GM23338 (cell line): ENCODE measurements at places on chromosomes 5 and 9. TPM values are rescaled to one million over a fixed set of nuclear protein-coding genes. Genes with fewer than 3 reads are reported as not detected.

The FAM221B gene
- total RNA-seq = not detected in 2 replicates

The CD274 gene
- total RNA-seq = not detected in 2 replicates

The NRARP gene
- 39.0 and 55.1 TPM in 2 replicates for total RNA-seq

The FGF18 gene
- 0.56 TPM in 1 of 2 replicates, not detected in the other for total RNA-seq

The HMMR gene
- total RNA-seq = 54.8 and 77.9 TPM in 2 replicates

The BARHL1 gene
- total RNA-seq = not detected in 2 replicates

The PCDHB3 gene
- 15.3 and 19.4 TPM in 2 replicates for total RNA-seq

The PCDHGA8 gene
- 4.6 and 5.3 TPM in 2 replicates for total RNA-seq

GRCh38 chr5:142129446-142130066 is 21.0 kb downstream of the NDFIP1 start:
- H3K27ac ChIP-seq = no peak overlapping the region
- no peaks in the 10 kb centered on the region for H3K36me3 ChIP-seq
- no peak overlapping the region for H3K4me3 ChIP-seq
- no peaks in the 10 kb centered on the region for H3K27me3 ChIP-seq
- peaks cover 16% of the 10 kb centered on the region for H3K4me1 ChIP-seq
- no peak for DNase-seq

GRCh38 chr9:34475097-34475496 is 16.5 kb downstream of the DNAI1 start:
- no peak overlapping the region for H3K27ac ChIP-seq
- DNase-seq = no peak
- H3K4me1 ChIP-seq = no peaks in the 10 kb centered on the region
- H3K27me3 ChIP-seq = no peaks in the 10 kb centered on the region
- H3K36me3 ChIP-seq = no peaks in the 10 kb centered on the region

DNA sequence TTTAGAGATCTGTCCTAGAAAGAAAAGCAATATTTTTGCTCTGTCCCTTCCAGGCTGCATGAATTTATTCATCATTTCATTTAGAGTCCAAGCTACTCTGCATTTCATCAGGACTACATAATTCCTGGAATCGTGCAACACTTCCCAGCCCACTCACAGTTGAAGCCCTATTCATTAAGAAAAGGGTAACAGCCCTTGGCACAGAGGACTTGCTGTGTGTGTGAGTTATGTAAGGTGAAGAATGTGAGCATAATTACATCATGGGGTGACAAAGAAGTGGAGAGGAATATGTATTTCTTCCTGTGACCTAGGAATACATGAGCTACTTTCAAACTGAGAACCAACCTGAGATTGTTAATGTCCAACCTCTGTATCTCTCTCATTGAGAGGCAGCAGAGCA is 317.4 kb downstream of the ARHGEF28 start:
- no peak overlapping the region for H3K27ac ChIP-seq
- DNase-seq = no peak
- no peak overlapping the region for H3K4me3 ChIP-seq
- H3K27me3 ChIP-seq = no peaks in the 10 kb centered on the region
- no peaks in the 10 kb centered on the region for H3K36me3 ChIP-seq

DNA sequence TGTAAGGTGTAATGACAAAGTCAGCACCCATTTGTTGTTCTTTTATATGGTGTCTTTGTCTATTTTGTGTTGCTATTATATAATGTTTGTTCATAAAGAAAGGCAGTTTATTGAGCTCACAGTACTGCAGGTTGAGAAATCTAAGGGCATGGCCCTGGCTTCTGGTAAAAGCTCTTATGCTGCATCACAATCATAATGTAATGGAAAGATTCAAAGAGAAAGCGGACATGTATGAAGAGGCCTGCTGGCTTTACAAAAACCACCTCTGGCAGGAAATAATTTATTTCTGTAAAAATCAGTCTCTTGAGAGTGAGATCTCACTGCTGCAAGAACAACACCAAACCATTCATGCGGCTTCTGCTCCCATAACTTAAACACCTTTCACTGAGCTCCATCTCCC is 746.7 kb upstream of the FAM174A start:
- no peak overlapping the region for H3K4me3 ChIP-seq
- H3K27ac ChIP-seq = no peak overlapping the region
- H3K27me3 ChIP-seq = no peaks in the 10 kb centered on the region
- no peaks in the 10 kb centered on the region for H3K36me3 ChIP-seq

GRCh38 chr5:22431406-22431805 is 421.7 kb downstream of the CDH12 start:
- no peaks in the 10 kb centered on the region for H3K4me1 ChIP-seq
- H3K27me3 ChIP-seq = no peaks in the 10 kb centered on the region
- no peaks in the 10 kb centered on the region for H3K36me3 ChIP-seq
- no peak overlapping the region for H3K4me3 ChIP-seq
- no peak for DNase-seq

DNA sequence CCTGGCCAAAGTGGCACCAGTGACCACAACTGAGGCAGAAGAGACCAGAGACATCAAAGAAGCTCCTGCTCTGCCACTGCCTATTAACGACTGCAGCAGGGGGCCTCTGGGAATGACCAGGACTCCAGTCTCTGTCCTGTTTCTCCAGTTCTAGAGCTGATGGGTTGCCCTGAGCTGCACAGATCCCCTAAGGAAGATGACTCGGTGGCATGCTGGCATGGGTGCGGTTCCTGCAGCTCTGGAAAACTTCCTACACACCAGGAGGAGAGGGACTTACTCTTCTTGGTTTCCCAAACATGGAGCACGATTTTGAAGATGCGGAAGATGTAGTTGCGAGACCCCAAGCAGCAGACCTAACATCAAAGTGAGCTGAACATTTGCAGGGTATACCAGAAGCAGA is 2.7 kb downstream of the SLIT3 start:
- H3K4me1 ChIP-seq = peaks cover 11% of the 10 kb centered on the region
- DNase-seq = no peak
- no peak overlapping the region for H3K27ac ChIP-seq
- peaks cover 45% of the 10 kb centered on the region for H3K27me3 ChIP-seq
- no peaks in the 10 kb centered on the region for H3K36me3 ChIP-seq

- H3K36me3 ChIP-seq = no peaks in the 10 kb centered on the region
- peaks cover 4% of the 10 kb centered on the region; the same call in 1 of the 2 replicates for H3K4me1 ChIP-seq
- H3K27me3 ChIP-seq = no peaks in the 10 kb centered on the region
- no peak overlapping the region for H3K27ac ChIP-seq
- no peak for DNase-seq
Measured at GRCh38 chr9:136564379-136564988, 18.6 kb upstream of the NOTCH1 start.

DNA sequence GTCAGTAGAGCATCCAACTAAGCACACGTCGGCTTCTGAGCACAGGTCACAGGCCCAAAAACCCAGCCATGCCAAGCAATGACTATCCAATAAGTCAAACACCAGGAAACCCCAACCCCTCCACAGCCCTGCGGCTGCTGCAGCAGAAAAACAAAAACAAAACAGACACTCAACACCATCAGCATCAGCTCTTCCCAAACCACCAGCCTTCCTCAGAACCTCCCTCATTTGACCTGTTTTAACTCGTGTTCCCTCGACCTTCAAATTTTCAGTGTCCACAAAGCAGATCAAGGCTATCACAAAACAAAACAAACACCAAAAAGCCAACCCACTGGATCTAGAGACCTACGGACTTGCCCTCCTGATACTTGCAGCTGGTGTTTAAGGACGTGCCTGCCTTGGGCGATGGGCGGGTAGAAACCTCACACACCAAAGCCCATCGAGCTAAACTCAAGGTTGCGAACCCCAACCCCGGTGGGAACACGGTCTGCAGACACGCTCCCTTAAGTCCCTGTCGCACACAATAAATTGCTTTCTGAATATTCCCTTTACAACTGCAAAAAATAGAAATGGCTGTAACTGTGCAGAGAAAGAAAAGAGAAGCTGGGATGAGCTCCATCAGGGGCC is 247.1 kb upstream of the ANKRD55 start:
- H3K27ac ChIP-seq = no peak overlapping the region
- peak overlapping the region; percentile 81 for H3K4me3 ChIP-seq
- peaks cover 36% of the 10 kb centered on the region for H3K27me3 ChIP-seq
- peaks cover 8% of the 10 kb centered on the region for H3K4me1 ChIP-seq
- H3K36me3 ChIP-seq = no peaks in the 10 kb centered on the region
- peak; percentile 49 for DNase-seq

DNA sequence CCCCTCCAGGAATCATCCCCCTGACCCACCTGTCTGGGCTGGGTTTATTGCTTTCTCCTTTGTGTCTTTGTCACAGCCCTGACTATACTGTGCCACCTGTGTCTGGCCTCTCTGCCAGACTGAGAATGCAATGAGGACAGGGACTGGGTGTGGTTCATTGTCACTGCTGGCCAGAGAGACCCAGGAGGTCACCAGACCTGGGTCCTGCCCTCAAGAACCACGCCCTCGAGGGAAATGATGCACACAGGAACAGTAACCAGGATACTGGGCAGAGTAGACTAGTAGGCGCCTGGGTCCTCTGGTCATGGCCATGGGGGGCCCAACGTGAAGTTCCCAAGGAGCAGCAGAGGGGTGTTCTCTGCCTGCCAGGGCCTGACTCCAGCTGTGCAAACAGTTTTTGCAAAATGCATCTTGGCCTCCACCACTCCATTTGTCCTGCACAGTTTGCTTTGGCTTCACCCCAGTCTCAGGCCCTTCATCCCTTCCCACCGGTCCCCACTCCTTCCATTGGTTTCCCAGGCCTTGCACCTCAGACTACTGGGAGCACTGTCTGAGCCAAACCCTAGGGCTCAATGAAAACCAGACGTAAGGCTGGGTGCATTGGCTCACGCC is 17.8 kb downstream of the RGS3 start:
- H3K36me3 ChIP-seq = no peaks in the 10 kb centered on the region
- 0 out of 2 replicates have a peak, but pooled peaks cover 3% of the 10 kb centered on the region for H3K4me1 ChIP-seq
- no peak overlapping the region for H3K4me3 ChIP-seq
- no peak for DNase-seq
- no peaks in the 10 kb centered on the region for H3K27me3 ChIP-seq

DNA sequence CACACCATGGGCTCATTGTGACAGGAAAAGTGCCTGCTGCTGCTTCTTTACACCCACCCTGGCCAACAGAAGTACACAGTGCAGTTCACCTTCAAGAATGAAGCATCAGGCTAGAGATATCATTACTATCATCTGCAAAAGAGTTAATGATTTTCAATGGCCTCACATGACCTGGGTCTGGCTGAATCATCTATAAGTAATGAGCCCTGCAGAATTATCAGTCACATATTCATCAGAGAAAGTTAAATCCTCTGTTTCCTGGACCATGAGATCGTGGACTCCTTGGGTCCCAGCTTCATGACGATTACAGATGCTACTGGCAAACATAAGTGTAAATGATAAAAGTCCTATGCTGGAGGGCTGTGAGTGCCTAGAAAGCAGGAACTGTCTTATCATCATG is 8.3 kb downstream of the BAG1 start:
- DNase-seq = no peak
- H3K4me1 ChIP-seq = no peaks in the 10 kb centered on the region
- H3K27me3 ChIP-seq = no peaks in the 10 kb centered on the region
